ENCODE measurements at places on chromosomes 13 and 19.

- DNase-seq, result peak; percentile 71
Measured at GRCh38 chr19:12785431-12786031, 5.8 kb upstream of the JUNB start.

GRCh38 chr13:89082623-89083022, 1411.5 kb downstream of the SLITRK5 start:
- no peak for DNase-seq

DNA sequence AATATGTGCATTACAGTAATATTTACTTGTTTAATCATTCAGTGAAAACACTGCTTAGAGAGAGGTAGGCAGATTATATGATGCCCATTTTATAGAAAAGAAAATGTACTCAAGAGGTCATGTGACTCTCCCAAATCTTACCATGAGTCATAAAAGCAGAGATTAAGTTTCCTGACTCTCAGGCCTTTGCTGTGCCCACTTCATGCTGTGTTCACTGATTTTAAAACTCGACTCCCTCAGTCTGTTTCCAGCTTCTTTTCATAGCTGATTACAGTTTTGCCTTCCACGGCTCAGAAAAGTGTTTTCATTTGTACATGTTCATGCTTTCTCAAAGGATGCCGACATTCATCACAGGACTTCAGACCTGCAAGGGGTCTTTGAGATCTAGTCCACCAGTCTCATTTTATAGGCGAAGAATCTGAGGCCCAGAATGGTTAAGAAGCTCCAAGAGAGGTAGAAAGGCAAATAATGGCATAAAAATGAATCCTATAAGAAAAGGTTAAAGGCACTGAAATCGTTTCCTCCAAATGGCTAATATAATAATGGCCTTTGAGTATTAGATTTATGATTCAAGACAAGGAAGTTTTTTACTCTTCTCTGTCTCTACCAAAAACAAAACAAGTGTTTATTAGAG, 9.0 kb upstream of the IPO5 start:
- DNase-seq, result no peak

GRCh38 chr13:106987427-106987785, 419.5 kb upstream of the ARGLU1 start:
- no peak for DNase-seq

DNA sequence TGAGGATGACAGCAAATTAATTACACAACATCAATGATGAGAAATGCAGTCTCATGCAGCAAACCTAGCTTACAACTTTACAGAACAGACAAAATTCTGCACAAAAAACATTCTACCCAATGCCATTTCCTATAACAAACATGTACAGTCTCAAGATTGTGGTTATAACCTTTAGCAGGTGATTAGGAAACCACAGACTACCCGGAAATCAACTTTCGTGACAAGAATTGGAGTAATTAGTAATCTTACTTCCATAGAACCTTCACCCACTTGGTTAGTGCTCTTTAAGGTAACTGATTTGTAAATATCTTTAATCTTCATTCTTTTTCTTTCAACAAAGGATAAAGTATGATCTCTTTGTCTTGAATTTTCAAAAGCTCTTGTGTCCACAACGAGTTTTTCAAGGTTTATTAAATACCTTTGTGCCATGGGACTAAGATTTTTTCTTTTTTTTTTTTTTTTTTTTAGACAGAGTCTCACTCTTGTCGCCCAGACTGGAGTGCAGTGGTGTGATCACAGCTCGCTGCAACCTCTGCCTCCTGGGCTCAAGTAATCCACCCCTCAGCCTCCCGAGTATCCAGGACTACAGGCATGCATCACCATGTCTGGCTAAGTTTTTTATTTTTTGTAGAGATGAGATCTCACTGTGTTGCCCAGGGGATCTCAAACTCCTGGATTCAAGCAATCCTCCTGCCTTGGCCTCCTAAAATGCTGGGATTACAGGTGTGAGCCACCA, 78.8 kb downstream of the MAP4K1 start:
- no peak for DNase-seq

GRCh38 chr19:52748336-52748950, 13.6 kb upstream of the ZNF611 start:
- peak; percentile 60 for DNase-seq

- DNase-seq, result peak; percentile 67
Measured at GRCh38 chr13:108212886-108213285, 2.5 kb downstream of the LIG4 start.

- DNase-seq, result no peak
Measured at GRCh38 chr13:60095300-60095699, 68.4 kb downstream of the DIAPH3 start.

DNA sequence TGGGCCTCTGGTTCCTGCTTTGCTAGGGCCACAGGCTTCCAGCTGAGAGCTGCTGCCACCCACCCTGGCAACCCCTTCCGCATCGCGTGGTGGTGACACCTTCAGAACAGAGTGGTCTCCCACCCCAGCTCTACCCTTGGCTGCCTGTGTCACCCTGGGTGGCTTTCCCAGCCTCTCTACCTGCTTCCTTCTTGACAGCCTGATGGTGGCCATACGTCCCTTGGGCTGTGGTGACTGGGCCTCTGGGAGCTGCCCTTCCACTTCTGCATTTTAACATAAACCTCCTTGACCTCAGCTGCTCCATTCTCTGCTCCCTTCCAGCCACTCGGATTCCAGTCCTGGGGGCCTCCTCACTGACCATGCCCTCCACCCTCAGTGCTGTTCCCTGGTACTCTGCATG, 17.0 kb downstream of the PAK4 start:
- DNase-seq, result no peak

GRCh38 chr19:23311551-23311950, 61.4 kb upstream of the ZNF724 start:
- no peak for DNase-seq

GRCh38 chr19:50633359-50633758, 6.3 kb downstream of the SYT3 start:
- no peak for DNase-seq

DNA sequence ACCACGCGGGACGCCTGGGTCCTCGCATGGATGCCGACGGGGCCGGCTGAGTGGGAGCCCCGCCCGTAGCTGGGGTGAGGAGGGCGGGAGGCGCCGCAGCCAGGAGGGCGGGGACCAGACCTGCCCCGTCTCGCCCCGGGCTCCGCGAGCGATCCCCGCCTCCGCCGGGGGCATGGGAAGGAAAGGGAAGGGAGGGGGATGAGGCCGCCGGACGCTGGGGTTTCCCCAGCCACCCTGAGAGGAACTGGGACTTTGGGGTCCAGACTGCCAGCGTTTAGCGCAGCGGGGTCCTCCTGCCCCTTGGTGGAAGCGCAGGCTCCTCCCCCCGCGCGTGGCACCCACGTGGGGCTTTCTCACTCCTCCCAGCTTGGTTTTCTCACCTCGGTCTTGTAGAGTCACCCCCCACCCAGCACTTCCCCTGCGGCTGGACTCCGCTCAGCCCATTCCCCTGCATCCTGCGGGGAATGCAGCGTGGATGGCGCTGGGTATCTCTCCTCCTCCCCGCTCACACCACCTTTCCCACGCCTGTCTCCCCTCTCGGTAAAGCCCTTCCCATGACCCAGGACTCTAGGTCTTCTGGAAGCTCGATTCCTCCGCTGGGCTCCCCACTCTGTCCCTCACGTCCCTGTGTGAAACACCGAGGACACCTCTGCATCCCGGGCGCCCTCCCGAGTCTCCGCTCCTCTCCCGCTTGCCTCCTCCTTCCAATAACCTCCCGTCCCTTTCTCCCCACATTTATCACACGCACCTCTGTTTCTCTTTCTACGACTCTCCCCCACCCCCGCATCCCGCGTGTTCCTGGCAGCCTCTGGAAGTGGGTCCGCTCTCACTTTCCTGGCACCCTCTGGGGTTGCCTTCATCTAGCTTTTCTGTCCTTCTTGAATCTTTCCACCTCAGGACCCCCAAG, 2.1 kb downstream of the TGFB1 start:
- DNase-seq, result peak; percentile 94

- DNase-seq, result no peak
Measured at GRCh38 chr13:54029226-54029625, 1000.6 kb downstream of the OLFM4 start.

DNA sequence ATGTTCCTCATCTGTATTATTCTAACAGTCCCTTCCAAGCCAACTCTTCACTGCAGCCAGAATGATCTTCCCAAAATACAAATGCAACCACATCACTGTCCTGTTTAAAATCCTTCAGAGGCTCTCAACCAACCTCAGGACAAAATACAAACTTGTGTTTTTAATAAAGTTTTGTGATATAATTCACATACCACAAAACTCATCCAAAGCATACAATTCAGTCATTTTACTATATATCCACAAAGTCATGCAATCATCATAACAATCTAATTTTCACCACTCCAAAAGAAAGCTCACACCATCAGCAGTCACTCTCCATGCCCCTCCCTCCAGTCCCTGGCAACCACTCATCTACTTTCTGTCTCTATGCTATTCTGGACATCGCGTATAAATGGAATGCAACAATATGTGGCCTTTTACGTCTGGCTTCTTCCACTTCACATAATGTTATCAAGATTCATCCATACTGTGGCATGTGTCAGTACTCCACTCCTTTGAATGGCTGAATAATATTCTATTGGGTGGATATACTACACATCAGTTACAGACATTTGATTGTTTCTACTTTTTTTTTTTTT, 81.7 kb upstream of the DOCK9 start:
- DNase-seq, result no peak

DNA sequence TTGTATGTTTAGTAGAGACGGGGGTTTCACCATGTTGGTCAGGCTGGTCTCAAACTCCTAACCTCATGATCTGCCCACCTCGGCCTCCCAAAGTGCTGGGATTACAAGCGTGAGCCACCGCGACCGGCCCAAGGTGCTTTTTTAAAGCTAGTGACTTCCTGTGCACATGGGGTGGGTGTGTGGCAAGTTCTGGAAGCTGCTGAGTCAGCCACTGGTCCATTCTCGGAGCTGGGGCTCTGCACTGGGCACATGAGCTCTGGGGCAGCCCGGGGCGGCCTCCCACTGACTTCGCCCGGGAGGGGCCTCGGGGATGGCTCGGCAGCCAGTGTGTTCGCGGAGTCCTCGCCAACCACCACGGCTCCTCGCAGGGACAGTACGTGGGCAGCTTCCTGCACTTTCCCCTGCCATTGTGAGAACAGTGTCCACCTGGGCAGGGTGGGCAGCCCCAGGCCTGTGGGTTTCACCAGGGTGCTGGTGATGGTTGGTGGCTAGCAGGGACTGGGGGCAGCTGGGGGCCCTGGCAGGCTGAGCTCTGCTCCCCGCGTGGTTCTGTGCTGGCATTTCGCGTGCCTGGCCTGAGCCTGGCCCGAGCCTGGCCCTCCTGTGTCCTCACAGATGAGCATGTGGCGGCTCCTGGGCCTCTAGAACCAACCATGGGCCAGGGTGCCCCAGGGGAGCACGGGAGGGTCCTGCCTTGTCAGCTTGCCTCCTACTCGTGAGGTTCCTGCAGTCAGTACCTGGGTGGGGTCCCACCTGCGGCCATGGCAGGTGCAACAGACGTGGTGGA, 12.2 kb downstream of the CBARP start:
- DNase-seq, result no peak

- DNase-seq, result no peak
Measured at GRCh38 chr19:46586294-46586693, 14.8 kb upstream of the CALM3 start.

DNA sequence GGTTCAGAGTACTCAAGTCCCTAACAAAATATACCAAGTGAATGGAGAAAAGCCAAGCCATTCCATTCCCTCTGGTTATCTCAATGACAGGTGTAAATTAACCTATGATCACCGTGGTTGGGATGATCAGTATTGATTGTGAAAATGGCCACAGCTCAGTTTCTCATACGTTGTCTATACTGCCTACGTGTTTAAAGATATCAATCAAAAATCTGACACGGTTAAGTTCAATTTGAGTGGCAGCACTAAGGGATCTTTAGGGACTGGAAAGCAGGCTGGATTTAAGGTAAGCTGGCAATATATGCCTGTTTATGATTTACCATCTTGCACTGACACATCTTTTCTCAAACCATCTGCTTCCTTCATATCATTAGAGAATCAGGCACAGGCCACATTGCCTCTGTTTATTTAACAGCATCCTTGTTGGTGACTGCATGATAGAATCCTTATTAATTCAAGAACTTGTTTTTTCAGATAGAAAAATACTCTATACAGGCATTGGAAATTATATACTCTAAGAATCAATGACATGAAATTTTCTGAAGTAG, 907.9 kb downstream of the PCDH9 start:
- no peak for DNase-seq

- no peak for DNase-seq
Measured at GRCh38 chr19:31112158-31112557, 237.1 kb downstream of the TSHZ3 start.

DNA sequence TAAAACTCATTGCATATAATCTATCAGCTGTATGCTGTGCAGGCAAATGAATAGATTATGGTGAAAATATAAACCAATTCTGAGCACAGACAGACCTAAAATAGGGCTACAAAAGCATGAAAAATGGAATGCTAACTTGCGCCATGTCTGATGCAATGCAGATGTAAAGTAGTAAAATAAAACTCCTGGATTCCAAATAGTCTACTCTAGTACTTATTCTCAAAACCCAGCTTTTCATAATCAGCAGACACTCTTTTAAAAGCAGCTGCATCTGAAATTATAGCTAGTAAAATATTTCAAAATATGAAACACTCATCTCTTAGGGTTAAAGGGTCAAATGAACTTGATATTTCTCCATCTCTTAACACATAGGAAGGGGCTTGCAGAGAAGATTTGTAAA, 4.7 kb upstream of the POMP start:
- no peak for DNase-seq

GRCh38 chr13:95121516-95121915, 179.7 kb downstream of the ABCC4 start:
- DNase-seq, result no peak

DNA sequence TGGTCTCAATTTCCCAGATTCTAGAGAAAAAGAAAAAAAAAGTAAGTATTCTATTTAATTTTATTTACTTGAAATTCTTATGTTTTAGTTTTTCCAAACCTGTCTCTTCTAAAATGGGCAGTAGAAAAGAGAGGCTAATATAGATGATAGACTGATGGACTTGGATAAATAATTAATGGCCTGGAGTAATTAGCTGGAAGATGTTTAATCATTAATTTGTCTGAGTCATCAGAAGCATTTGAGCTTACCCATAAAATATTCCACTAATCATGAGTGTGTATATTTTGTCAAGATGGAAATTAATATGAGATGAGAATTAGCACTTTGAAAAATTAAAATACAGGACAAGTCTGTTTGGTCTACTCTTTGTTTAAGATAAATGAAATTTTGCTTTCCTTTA, 212.1 kb upstream of the MIR17HG start:
- no peak for DNase-seq

GRCh38 chr13:53144826-53145225, 116.2 kb downstream of the OLFM4 start:
- no peak for DNase-seq

GRCh38 chr19:21233691-21234090, 91.9 kb downstream of the ZNF431 start:
- DNase-seq, result no peak

DNA sequence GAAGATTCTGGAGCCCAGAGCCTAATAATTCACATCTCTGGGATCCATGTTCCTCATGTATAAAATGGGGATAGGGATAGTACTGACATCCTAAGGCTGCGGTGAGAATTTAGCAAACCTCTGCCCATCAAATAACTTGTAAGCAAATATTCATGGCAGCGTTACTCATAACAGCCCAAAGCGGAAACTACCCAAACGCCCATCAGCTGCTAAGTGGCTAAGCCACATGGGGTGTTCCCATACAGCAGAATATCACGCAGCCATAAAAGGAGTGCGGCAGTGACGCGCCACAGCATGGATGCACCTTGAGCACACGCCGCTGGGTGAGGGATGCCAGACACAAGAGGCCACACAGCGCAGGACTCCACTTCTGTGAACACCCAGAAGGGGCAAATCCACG, 19.7 kb downstream of the VRK3 start:
- DNase-seq, result no peak
